ENCODE measurements at places on chromosomes 6 and 20.

DNA sequence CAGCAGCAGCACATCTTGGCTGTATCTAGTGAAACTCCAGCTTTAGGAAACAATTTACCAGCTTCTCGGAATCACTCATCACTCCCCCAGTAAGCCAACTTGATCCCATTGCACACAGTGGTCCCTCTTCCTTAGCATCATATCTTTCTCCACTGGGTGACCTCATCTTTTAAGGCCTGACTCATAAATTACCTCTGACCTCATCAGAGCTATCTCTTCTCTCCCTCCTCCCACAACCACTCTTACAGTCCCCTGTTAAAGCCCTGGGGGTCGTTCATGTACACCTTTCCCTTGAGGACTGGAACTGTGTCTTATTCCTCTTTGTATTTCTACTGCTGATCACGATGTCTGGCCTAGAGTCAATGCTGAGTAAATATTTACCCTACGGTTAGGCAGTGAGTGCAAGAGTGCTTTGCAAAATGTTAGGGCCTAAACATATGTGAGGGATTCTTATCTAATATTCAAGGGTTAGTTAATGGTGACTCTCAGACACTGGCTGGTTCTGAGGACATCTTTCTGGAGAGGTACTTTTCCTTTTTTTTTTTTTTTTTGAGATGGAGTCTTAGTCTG, 187.2 kb downstream of the LRFN2 start:
- no peak for DNase-seq

DNA sequence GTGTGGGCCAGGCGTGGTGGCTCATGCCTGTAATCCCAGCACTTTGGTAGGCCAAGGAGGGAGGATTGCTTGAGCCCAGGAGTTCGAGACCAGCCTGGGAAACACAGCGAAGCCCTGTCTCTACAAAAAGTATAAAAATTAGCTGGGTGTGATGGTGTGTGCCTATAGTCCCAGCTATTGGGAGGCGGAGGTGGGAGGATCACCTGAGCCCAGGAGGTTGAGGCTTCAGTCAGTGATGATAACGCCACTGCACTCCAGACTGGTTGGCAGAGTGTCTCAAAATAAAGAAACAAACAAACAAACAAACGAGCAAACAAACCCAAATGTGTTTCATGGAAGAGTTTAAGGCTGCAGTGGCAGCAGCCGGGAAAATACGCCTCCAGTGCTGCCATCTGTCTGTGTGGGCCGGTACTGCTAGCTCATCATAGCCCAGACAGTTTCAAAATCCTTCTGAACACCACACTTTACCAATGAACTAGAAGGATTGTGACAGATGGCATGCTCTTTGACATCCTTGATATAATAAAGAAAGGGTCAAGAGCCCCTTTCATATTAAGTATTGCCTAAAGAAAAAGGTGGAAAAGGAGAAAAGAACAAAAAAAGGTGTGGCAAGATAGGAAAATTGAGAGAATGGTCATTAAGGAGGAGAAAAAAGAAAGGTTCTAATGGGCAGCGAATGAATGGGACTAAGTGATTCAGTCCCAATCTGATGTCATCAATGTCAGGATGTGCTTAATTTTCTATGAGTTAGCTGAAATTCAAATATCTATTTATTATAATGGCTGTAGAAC, 298.6 kb downstream of the SYNE1 start:
- no peak for DNase-seq

DNA sequence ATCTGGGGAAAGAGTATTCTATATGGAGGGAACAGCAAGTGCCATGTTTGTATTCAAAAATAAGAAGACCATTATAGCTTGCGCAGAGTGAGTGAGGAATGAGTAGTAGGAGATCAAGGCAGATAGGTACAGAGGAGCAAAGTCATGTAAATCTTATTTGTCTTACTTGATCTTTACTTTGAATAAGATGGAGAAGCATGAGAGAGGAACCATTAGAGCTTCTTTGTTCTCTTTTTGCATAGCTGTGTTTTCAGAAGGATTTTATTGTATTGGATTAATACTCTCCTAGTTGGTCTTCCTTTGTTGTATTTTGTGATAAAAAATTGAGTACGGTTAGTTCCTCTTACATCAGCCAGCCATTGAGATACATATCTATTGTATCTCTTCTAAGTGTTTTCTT, 88.4 kb downstream of the SCAF8 start:
- no peak for DNase-seq

GRCh38 chr6:55450005-55450404, 122.7 kb downstream of the GFRAL start:
- no peak for DNase-seq

DNA sequence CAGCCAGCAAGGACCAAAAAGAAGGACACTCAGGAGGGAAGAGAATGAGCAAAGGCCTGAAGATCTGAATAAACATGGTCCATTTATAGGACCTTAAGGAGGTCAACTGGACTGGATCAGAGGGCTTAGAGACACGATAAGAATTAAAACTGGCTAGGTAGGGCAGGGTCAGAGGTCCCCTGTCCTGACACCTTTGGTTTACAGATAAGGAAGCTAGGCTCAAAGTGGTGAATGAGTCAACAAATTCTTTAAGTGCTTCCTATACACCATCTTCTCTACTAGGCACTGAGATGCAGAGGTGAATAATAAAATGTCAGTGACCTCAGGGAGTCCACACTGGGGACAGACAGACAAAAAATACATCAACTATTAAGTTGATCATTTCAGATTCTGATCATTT, 70.3 kb downstream of the HIVEP2 start:
- no peak for DNase-seq

DNA sequence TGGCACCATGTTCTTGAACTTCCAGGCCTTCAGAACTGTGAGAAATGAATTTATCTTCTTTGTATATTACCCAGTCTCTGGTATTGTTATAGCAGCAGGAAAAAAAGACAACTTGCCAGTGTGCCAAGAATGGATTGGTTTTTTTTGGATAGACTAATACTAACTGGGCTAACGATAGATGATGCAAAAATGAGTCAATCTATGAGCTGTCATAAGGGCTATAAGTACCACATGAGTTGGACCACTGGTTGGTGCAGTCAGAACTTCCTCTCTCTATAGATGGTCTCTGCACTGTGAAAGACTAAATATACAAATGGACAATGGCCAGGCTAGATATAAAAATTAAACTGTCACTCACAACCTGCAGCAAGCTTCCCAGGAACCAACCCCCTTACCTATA, 87.6 kb upstream of the COL21A1 start:
- no peak for DNase-seq

GRCh38 chr20:37530696-37531095, 3.0 kb upstream of the BLCAP start:
- no peak for DNase-seq

- DNase-seq: no peak
These were observed 30.5 kb upstream of the SIRPD start for GRCh38 chr20:1587781-1588532.

DNA sequence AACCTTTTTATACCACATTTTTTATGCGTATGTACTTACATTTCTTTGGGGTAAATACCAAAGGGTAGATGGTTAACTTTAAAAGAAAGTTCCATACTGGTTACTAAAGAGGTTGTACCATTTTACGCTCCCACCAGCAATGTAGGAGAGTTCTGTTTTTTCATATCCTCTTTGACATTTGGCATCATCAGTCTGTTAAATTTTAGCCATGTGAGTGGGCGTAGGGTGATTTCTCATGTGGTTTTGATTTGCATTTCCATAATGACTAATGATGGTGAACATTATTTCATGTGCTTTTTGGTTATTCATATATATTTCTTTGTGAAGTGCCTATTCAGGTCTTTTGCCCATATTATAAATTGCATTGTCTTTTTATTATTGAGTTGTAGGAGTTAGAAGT, 194.2 kb downstream of the PRL start:
- DNase-seq: no peak

DNA sequence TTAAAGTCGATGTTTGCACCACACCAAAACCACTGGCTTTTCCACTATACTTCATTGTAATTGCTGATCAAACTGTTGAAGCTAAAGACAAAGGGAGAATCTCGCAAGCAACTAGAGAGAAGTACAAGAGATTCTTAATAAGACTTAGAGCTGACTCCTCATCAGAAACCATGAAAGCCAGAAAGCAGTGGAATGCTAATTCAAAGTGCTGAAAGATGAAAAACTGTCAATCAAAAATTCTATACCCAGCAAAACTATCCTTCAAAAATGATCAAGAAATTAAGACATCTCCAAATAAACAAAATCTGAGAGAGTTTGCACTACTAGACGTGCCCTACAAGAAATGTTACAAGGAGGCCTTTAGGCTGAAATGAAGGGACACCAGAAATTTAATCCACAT, 52.6 kb downstream of the CD83 start:
- no peak for DNase-seq

DNA sequence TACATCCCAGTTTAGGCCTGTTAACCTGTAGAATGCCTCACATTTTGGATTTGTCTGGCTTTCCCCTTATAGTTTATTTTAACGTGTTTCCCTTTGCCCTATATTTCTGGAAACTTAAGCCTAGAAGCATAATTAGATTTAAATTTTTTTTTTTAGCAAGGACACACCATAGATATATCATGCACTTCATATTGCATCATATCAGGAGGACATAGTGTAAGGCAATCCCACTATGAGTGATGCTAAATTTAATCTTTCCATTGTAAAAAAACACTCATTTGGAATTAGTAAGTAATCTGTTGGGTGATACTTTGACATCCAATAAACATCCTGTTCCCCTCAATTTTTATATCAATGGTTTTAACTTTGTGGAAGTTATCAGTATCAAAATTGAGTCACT, 10.3 kb upstream of the FAXC start:
- DNase-seq: no peak

DNA sequence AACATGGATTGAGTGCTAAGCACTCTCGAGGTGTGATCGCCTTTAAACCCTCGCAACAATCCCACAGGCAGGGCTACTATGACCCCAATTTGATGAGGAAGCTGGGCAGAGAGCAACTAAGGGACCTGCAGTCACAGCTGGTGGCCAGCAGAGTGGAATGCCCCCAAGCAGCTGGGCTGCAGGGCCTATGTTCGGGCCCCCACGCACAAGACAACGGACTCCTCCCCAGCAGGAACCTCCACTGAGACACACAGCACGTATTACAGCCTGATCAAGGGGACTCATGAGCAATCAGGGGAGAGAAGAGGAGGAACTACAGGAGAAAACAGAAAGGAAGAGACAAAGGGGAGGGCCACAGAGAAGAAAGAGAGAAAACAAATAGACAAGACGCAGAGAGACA, 21.7 kb downstream of the CST7 start:
- DNase-seq: no peak

- no peak for DNase-seq
These were observed 238.2 kb upstream of the NOX3 start for GRCh38 chr6:155693573-155694418.

DNA sequence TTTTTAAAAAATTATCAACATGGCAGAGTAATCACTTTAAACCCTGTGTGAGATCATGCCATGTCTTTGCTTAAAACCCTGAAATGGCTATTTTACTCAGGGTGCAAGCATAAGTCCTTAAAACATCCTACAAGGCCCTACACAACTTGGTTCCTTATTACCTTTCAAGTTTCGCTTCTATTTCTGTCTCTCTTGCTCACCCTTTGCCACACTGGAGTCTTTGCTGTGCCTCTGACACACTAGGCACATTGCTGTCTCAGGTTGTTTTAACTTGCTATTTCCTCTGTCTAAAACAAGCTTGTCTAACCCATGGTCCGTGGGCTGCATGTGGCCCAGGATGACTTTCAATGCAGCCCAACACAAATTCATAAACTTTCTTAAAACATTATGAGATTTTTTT, 55.6 kb downstream of the KIAA0408 start:
- DNase-seq: no peak

DNA sequence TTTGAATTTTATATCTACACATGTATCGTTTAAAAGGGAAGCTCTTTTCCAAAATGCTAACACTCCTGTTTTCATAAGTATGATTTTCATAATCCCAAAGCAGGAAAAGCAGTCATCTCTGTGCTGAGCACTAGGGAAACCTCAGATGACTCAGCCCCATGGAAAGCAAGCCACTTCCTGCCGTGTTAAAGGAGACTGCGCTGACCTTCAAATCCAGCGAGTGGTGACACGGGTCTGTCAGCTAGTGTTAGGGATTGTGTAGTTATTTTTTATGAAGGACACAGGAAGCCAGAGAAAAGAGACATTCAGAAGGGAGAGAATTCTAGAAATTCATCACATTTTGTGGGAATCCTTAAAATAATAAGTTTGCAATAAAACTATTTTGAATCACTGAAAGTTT, 57.0 kb upstream of the CD93 start:
- DNase-seq: no peak

DNA sequence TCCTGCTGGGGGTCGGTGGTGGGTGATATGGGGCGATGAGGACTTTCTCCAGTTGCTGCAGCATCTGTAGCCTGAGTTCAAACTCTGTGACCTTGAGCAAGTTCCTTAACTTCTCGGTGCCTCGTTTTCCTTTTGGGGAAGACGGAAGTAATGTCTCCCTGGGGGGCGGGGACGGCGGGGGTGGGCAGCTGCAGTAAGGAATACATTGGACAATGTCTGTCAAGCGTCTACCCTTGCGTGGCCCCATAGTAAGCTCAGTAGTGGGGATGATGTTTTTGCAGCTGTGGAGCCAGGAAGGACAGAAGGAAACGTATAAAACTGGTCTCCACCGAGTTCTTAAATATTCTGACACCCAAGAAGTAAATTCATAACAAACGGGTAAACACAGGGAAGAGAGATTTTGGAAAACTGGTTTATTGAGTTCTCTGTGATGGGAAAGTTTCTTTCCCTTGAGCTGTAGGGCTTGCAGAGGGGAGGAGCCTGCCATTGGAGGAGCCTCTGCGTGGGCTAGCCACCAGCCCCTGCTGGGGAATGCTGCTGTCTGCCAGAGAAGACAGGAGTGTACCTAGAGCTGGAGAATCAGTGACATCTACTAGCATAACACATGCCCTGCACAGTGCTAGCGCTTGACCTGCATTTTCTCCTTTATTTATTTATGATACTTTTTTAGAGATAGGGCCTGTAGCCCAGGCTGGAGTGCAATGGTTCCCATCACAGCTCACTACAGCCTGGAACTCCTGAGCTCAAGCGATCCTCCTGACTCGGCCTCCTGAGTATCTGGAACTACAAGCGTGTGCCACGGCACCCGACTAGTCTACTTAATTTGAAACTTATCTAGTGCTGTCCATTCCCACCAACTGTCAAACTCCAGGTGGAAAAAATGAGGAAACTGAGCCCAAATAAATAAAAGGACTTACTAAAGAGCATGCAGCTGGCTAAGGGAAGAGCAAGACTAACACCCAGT, 1.2 kb upstream of the ACSS1 start:
- DNase-seq: no peak

DNA sequence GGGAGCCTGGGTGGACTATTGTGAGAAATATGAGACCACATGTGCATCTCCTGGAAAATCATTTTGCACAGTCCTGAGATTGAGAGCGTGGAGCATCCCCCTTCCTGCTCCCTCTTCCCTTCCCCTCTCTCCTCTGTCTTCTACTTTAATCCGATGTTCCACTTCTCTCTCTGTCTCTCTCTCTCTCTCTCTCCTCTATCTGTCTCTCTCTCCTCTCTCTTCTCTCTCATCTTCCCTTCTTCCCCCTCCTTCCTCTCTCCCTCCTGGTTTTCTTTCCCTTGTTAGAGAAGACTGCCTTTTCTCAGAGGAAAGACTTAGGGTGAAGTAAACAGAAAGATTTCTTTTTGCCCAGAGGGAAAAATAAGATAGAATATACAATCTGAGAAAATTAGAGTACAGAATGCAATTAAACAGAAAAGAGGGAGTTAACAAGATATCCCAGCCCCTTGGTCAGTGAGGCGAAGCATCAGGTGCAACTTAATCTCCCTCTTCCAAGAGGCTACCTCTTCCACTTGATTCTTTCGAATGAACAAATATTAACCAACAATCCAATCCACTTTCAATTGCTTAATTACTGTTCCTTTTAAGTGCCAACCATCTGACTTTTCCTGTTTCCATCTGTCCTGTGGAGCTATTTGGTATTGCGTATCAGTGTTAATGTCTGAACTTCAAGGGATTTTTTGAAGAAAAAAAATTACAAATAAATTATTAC, 14.6 kb downstream of the KHDC1 start:
- no peak for DNase-seq

Measured in left renal cortex interstitium (tissue), 4 donors.